ENCODE measurements at places on chromosomes 5 and 9.

GRCh38 chr5:127002390-127002789 lies 28.0 kb downstream of the MARCHF3 start:
- DNase-seq: no peak

GRCh38 chr9:73155968-73156864 lies 4.6 kb downstream of the ANXA1 start:
- no peak for DNase-seq

GRCh38 chr9:8680157-8680556 lies 880.6 kb upstream of the DMAC1 start:
- no peak for DNase-seq

DNA sequence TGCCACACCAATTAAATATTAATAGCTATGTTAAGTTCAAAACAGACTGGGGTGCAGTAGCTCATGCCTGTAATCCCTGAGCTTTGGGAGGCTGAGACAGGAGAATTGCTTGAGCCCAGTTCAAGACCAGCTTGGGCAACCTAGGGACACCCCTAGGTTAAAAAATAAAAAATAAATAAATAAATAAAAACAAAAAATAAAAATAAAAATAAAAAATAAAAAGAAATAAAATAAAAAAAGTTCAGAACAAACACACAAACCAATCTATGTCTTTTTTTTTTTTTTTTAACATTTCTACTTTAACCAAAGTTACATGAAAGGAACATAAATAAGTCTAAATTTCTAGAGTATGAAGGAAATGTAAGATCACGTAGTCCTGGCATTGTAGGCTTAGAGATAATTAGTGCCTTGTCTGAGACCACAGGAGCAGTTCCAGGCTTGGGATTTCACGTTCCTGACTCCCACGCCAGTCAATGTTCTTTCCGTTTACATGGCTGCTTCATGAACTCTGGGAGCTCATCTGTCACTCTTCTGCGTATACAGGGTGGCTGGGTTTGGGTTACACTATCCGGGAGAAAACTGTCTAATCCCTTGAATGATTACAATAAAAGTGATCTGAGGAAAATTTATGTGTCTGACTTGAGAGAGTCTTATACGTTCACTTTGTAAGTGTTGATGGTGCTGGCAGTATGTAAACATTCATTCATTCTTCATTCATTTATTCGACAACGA lies 85.2 kb downstream of the KIAA1958 start:
- DNase-seq: no peak

DNA sequence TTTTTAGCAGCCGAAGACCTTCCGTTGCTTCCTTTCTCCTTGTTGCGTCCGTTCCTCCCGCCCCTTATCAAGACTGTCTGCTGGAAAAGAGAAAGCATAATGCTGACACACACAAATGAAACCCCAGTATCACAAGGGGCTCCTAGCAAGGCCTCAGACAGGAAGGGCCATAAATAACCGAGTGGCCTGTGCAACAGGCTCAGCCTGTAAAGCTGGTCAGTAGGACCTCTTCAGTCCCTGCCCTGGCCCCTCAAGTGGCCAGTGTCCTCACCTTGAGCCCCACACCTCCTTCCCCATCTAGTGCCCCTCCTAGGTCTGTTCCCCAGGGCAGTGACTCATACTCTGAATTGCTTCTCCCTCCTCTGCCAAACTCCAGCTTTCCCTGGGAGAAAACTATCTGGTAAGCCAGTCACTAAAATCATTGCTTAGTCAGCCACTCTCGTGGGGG lies 174.6 kb upstream of the IL12B start:
- no peak for DNase-seq

GRCh38 chr5:10522224-10522611 lies 41.7 kb upstream of the ANKRD33B start:
- no peak for DNase-seq

GRCh38 chr5:72812488-72812887 lies 4.0 kb upstream of the TNPO1 start:
- no peak for DNase-seq

DNA sequence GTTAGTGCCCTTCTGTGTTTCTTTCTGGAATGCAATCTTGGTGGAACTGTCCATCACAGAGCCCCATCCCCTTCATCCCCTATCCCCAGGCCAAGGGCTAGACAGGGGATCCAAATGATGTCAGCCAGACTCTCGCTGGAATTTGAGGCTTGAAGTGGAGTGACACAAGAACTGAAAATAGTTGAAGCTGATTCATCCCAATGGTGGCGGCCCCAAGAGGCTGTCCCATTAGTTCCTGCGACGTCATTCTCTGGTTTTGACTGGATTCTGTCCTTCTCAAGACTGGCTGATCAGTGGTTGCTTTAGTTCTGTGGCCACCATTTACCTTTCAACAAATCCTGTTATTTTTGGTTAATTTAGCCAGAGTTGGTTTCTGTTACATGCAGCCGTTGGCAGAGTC lies 59.9 kb downstream of the SUB1 start:
- no peak for DNase-seq

DNA sequence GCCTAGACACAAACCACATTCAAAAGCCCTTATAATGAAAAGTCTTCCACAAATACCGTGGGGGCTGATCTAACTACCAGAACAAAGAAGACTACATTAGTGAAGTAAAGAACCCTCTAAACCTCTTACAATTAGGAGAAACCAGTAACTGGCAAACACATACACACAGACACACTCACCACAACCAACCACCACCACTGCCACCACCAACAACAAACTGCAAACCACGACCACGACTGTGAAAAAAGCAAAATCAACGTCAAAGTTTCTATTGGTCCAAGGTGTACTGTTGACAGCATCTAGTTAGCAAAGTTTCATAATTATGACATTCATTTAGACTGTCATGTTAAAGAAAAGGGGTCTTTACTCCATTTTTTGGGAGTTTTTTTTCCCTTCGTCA lies 2.7 kb downstream of the CDO1 start:
- no peak for DNase-seq

DNA sequence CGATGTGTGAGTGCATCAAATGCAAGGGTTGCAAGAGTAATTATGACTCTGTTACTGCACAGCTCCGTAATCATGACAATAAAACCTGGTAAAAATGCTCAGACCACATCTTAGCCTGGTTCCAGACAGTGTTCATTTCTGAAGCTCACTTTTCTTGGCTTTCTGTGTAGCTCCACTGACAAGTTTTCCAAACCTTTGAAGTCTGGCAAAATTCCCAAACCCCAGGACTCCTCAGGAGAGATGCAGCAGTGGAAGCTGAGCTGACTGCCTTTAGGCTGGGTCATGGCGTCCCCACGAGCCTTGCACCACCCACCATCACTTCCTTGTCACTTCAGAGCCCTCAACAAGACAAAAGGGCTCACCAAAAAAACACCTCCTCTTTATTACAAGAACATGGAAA lies 131.6 kb upstream of the TAS2R1 start:
- no peak for DNase-seq

- no peak for DNase-seq
These were observed 228.0 kb downstream of the MARCHF11 start for GRCh38 chr5:15951550-15951949.

GRCh38 chr9:123871781-123872180 lies 58.1 kb downstream of the DENND1A start:
- DNase-seq: no peak

DNA sequence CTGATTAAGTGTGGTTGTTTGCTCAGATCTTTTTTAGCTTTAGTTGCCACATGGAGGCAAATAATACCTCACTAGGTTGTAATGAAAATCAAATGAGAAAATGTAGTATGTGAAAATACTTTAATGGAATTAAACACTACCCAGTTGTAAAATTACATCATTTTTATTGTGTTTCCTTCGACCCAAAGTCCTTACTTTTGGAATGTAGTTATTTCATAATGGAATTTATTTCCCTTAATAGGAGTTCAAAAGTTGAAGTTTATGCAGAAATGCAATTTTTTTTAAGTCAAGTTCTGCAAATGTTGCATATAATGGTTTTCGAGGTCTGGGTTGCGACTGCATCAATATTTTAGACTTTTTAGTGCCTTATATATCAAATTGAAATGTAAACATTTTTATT lies 31.0 kb downstream of the TNPO1 start:
- DNase-seq: no peak

GRCh38 chr9:116331241-116331640 lies 177.7 kb downstream of the PAPPA start:
- no peak for DNase-seq

DNA sequence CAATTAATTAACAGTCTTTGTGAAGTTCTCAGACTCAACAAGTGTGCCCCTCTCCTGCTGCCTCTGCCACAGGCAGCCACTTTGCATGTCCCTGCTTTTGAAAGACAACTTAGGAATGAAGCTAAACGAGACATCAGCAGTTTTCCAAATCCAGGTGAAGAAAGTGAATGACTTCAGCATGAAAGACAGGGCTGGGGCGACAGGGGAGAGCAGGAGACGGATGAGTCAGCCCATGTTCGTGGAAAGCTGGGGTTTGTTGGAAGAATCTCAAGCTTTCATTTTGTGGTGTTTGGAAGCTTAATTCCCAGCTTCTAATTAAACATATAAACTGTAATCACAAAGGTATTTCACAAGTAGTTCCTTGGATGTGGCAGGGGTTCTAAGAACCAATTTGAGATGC lies 207.8 kb upstream of the MAP3K1 start:
- DNase-seq: no peak

DNA sequence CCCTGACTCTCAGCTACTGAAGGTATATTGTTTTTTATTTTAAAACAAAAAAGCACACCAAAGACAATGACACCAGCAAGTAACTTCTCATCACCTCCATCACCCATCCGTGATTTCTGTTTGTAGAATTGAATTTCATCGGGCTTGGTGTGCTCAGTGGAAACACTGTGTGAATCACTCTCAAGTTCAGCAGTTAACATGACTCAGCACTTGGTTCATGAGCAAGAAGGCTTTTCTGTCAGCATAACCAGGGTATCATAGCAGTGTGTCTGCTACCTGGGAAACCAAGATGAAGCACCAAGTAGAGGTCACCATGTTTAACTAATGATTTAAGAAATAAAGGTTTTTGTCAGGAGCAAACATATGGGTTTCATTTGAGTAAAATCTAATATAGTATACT lies 123.7 kb downstream of the INSYN2B start:
- no peak for DNase-seq

DNA sequence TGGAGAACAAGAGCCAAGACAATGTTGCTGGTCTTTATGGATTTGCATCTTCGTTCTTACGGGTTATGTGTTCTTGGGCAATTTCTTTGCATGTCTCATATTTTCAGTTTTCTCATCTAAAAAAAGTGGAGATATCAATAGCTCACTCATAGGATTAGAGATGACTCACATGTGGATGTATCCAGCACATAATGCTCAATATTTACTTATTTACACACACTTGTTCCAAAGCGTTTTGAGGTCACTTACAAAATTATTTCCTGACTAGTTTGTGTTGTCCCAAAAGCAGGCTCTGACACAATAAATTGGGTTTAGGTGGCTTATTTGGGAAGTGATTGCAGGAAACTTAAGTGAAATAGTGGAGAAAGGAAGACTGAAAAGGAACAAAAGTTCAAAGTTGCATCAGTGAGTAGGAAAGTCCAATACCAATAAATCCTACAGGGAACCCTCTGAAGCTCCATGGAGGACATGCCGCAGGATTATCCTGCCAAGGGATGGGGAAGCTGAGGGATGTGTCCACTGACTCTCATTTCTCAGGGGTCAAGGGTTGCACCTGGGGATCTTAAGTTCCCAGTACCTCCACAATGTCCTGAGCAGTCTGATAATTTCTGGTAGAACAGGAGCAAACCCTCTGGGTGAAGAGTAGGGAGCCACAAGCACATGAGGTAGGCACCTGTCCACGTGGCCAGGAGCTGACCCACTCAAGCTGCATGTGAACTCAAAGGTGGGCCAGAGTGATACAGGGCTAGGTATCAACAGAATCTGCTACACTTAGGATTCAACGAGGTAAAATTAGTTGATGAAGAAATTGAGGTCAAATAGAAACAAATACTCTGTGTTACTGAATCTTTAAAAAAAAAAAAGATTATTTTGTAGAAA lies 37.4 kb upstream of the SLC44A1 start:
- DNase-seq: no peak

- no peak for DNase-seq
These were observed 85.8 kb downstream of the RIC1 start for GRCh38 chr9:5714501-5715401.

GRCh38 chr5:76794871-76795270 lies 24.0 kb upstream of the F2RL1 start:
- no peak for DNase-seq

DNA sequence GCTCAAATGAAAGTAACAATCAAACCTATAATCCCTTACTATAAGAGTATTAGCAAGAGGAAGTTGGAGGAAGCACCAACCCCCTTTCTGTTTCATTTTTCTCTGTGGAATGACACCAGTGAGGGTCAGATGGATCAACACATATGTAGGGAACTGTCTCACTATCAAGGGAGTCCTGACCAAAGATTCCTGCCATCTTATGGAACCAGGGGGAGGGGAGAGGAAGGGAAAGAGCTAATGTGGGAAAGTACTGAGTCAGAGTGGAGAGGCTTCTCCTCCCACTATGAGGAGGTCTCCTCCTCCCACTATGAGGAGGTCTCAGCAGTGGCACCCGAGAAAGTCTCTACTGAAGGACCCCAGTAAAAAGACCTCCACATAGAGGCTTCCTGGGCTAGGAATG lies 73.3 kb upstream of the PCSK1 start:
- DNase-seq: no peak

DNA sequence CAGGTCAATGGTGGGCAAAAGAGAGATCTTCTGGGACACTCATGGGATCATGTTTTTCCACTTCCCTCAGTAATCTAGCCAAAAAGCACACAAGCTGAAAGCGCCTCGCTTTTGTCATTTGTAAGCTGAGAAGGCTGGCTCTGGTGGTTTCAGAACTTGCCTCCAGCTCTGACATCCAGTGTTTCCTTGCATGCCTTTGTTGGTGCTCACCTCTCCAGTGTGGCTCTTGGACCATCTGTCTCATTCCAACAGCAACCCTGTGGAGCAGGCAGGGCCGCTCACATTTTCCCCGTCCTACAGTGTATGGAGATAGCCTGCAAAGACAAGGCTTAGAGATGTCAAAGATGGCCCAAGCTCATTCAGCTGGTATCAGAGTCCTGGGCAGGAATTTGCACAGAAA lies 160.8 kb upstream of the KLF4 start:
- no peak for DNase-seq

GRCh38 chr9:108389056-108389455 lies 466.7 kb downstream of the ACTL7B start:
- DNase-seq: no peak

DNA sequence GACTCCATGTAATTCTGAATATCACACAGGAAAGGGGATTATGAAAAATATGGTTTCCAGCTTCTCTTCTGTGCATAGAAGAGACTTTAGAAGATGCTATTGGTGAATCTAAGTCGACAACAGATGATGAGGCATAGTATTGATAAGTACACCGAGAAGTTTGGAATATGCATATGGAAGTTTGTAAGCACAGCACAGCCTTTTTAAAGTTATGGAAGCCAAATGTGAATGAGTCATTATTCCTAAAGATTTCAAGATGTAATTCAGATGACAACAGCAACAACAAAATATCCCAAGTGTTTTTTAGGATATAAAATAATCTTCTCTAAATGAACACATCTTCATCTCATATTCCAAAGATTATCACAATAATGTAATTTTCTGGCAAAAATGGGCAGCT lies 1723.3 kb downstream of the EFNA5 start:
- no peak for DNase-seq
